ENCODE measurements at places on chromosomes 5 and 9. TPM values are rescaled to one million over a fixed set of nuclear protein-coding genes. Genes with fewer than 3 reads are reported as not detected.

Gene ZFP62
- 4.9 TPM for total RNA-seq

Gene PRSS3
- 18.0 TPM for total RNA-seq

Gene IL7R
- 1.2 TPM for total RNA-seq

Gene ADAMTSL1
- total RNA-seq: 2.1 TPM

Gene GRIA1
- not detected for total RNA-seq

Gene NMUR2
- not detected for total RNA-seq

Gene CDC20B
- total RNA-seq: not detected

Gene IL13
- total RNA-seq: not detected

Gene IL9
- total RNA-seq: not detected

Gene CYLC2
- total RNA-seq: not detected

DNA sequence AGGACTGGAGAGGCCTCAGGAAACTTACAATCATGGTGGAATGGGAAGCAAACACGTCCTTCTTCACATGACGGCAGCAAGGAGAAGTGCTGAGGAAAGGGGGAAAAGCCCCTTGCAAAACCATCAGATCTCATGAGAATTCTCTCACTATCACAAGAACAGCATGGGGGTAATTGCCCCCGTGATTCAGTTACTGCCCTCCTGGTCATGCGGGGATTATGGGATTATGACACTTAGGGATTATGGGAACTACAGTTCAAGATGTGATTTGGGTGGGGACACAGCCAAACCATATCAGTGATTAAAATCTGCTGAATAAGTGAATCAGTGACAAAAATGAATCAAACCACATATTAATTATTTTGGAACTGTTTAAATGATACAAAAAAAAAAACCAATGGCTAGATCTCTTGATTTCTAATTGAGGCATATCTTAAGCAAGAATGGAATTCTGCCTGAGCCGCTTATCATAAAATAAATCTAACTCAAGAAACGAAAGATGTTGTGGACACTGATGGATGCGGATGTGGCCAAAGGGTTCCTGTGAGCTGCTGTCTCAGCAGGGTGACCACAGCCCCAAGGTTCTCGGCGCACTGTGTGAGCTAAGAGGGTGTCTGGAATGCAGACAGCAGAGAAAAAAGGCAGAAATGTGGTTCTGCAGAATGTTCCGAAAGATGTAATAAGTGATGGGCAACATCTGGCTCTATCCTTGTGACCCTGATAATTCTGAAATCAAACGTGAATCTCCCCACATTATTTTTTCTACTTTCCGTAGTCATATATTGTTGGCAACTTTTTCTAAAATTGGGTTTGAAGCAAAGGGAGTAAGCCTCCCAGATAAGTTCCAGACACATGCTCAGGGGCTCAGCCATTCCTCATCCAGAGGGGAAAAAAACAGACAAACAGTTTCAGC lies 107.2 kb upstream of the ICE1 start:
- H3K4me3 ChIP-seq: no peak overlapping the region
- DNase-seq: no peak
- no peaks in the 10 kb centered on the region for H3K27me3 ChIP-seq
- no peaks in the 10 kb centered on the region for H3K36me3 ChIP-seq

DNA sequence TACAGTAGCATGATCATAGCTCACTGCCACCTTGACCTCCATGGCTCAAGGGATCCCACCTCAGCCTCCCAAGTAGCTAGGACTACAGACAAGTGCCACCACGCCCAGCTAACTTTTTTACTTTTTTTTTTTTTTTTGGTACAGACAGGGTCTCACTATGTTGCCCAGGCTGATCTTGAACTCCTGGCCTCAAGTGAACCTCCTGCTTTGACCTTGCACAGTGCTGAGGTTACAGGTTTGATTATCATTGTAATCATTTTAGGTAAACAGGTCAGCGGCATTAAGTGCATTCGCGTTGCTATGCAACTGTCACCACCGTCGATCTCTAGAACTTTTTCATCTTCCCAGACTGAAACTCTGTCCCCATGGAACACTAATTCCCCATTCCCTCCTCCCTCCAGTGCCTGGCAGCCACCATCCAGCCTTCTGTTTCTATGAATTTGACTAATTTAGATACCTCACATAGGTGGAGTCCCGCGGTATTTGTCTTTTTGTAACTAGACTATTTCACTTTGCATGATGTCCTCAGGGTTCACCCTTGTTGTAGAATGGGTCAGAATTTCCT lies 5.8 kb upstream of the CARD19 start:
- H3K27me3 ChIP-seq: no peaks in the 10 kb centered on the region
- H3K36me3 ChIP-seq: no peaks in the 10 kb centered on the region
- no peak for DNase-seq
- H3K4me3 ChIP-seq: no peak overlapping the region

DNA sequence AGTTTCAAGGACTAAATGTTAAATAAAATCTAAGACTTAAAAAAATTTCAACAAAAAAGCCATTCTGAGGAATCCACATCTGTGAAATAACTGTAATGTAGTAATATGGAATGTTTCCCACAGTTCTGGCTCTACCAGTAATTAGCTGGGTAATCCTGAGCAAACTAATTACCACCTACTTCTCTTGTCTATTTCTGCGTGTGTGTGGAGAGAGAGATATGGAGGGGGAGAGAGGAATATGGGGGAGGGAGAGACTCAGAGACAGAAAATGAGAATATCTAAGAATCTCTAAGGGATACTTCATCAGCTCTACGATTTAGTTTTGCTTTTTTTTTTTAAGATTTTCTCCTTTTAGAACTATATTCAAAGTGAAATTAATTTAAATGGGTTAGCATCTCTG lies 28.0 kb downstream of the TBCA start:
- no peaks in the 10 kb centered on the region for H3K4me1 ChIP-seq
- H3K36me3 ChIP-seq: no peaks in the 10 kb centered on the region
- no peak for DNase-seq
- no peaks in the 10 kb centered on the region for H3K27me3 ChIP-seq
- no peak overlapping the region for H3K4me3 ChIP-seq
- H3K27ac ChIP-seq: no peak overlapping the region

- H3K36me3 ChIP-seq: no peaks in the 10 kb centered on the region
- no peaks in the 10 kb centered on the region for H3K4me1 ChIP-seq
- DNase-seq: no peak
- H3K4me3 ChIP-seq: no peak overlapping the region
- no peaks in the 10 kb centered on the region for H3K27me3 ChIP-seq
- H3K27ac ChIP-seq: no peak overlapping the region
These were observed 26.3 kb downstream of the SEMA5A start for GRCh38 chr5:9519537-9519936.

GRCh38 chr5:45385321-45386058 lies 310.7 kb downstream of the HCN1 start:
- H3K27ac ChIP-seq: no peak overlapping the region
- H3K4me3 ChIP-seq: no peak overlapping the region
- no peaks in the 10 kb centered on the region for H3K27me3 ChIP-seq
- H3K4me1 ChIP-seq: no peaks in the 10 kb centered on the region

- DNase-seq: no peak
- H3K36me3 ChIP-seq: no peaks in the 10 kb centered on the region
- H3K27ac ChIP-seq: no peak overlapping the region
- no peak overlapping the region for H3K4me3 ChIP-seq
These were observed 26.3 kb downstream of the NR3C1 start for GRCh38 chr5:143376911-143377813.

GRCh38 chr5:96180684-96181435 lies 219.2 kb upstream of the ELL2 start:
- H3K27me3 ChIP-seq: no peaks in the 10 kb centered on the region
- no peaks in the 10 kb centered on the region for H3K4me1 ChIP-seq
- H3K4me3 ChIP-seq: no peak overlapping the region
- H3K27ac ChIP-seq: no peak overlapping the region

DNA sequence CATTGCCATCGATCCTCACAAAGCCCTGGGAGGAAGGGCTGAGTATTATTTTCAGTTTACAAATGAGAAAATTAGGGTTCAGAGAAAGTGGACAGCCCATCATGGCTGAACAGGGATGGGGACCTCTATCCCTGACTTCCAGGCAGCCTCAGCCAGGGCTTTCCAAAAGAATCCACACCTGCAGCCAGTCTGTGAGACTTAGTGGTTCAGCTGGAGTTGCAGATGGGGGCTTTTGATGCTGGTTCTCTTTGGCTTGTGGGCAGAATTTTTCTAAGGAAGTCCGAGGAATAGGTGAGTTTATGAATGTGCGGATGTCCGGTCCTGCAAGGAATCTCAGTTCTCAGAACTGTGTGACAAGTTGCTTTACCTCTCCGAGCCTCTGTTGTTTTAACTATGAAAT lies 138.1 kb downstream of the RGS3 start:
- H3K27me3 ChIP-seq: no peaks in the 10 kb centered on the region
- H3K4me1 ChIP-seq: peaks cover 5% of the 10 kb centered on the region
- peaks cover 12% of the 10 kb centered on the region for H3K36me3 ChIP-seq
- no peak for DNase-seq
- H3K27ac ChIP-seq: peak overlapping the region; percentile 80

- DNase-seq: no peak
- H3K36me3 ChIP-seq: no peaks in the 10 kb centered on the region
- H3K27ac ChIP-seq: no peak overlapping the region
- H3K27me3 ChIP-seq: no peaks in the 10 kb centered on the region
These were observed 174.5 kb downstream of the AOPEP start for GRCh38 chr9:94901019-94901363.

DNA sequence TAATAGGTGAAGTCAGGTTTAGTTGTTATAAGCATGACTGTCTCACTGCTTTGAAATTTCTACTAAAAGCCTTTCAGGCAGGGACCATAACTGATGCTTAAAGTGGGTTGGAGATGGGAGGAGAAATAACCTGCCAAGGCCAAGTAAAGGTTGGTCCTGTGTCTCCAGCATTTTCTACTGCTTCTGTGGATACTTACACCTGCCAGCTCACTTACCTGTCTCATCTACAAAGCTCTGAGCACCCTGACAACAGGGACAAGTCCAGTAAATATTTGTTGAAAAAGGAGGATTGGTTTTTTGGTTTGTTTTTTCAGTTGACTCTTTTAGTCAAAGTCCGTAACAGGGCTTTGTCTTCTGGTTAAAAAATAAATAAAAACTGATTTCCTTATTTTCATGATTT lies 38.6 kb downstream of the GRAMD2B start:
- peak overlapping the region; percentile 27 for H3K27ac ChIP-seq
- H3K36me3 ChIP-seq: peaks cover 9% of the 10 kb centered on the region
- H3K27me3 ChIP-seq: no peaks in the 10 kb centered on the region
- H3K4me3 ChIP-seq: no peak overlapping the region

- no peaks in the 10 kb centered on the region for H3K4me1 ChIP-seq
- H3K36me3 ChIP-seq: no peaks in the 10 kb centered on the region
- no peak overlapping the region for H3K27ac ChIP-seq
- DNase-seq: no peak
- no peaks in the 10 kb centered on the region for H3K27me3 ChIP-seq
These were observed 130.4 kb upstream of the CDH6 start for GRCh38 chr5:31062902-31063580.

DNA sequence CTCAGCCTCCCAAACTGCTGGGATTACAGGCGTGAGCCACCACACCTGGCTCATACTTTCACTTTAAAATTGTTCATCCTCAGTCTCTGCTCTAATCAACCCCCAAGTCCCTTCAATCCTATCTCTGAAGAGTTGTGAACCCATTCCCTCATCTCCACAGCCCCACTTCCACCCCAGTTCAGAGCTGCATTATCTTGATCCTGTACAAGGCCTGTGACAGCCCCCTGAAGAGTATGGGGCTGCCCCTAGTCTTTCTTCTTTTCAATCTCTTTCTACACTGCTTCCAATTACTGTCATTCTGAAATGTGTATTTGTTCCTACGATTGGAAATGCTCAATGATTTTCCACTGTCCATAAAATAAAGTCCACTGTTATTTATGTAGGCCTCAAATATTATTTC lies 588.3 kb downstream of the RAB3C start:
- DNase-seq: no peak
- H3K4me1 ChIP-seq: no peaks in the 10 kb centered on the region

DNA sequence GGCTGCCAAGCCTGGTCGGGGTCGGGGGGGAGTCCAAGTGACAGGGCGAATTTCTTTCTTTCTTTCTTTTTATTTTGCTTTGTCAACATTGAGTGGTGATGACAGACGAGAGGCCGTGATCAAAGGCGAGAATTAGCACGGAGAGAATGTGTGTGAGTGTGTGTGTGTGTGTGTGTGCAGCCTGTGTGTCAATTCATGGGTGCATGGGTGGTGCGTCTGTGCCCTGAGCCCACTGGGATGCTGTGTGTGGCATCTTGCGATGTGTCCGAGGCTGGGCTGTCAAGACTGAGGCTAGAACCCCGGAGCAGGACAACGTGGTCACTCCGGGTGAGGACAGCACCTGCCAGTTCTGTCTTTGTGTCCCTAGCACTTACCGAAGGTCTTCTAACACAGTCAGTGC lies 4.7 kb upstream of the FIBCD1 start:
- DNase-seq: no peak
- no peak overlapping the region for H3K27ac ChIP-seq
- peaks cover 25% of the 10 kb centered on the region for H3K27me3 ChIP-seq
- H3K4me1 ChIP-seq: no peaks in the 10 kb centered on the region
- no peaks in the 10 kb centered on the region for H3K36me3 ChIP-seq
- no peak overlapping the region for H3K4me3 ChIP-seq

DNA sequence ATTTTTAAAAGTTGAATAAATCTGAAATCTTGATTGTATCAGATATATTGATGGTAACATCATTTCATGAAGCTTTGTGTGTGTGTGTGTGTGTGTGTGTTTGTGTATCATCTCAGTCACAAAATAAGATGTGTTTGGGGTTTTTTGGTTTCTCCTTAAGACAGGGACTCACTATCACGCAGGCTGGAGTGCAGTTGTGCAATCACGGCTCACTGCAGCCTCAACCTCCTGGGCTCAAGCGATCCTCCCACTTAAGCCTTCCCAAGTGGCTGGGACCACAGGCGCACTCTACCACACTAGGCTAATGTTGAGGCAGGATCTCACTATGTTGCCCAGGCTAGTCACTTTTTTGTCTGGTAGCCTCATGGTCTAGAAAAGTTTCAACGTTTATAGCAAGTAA lies 83.4 kb upstream of the DMRT1 start:
- H3K27me3 ChIP-seq: no peaks in the 10 kb centered on the region
- no peak overlapping the region for H3K4me3 ChIP-seq
- peaks cover 4% of the 10 kb centered on the region for H3K4me1 ChIP-seq
- DNase-seq: no peak
- H3K36me3 ChIP-seq: no peaks in the 10 kb centered on the region
- H3K27ac ChIP-seq: no peak overlapping the region

GRCh38 chr9:81868145-81868544 lies 60.1 kb upstream of the SPATA31D4 start:
- no peak for DNase-seq
- no peaks in the 10 kb centered on the region for H3K4me1 ChIP-seq
- no peaks in the 10 kb centered on the region for H3K27me3 ChIP-seq

Measured in right lobe of liver (tissue), 6 donors.